ENCODE measurements at places on chromosomes 16 and 17.

- DNase-seq: peak; percentile 28
Measured at GRCh38 chr17:39547713-39548478, 59.8 kb downstream of the NEUROD2 start.

GRCh38 chr17:70552230-70552981 lies 383.1 kb downstream of the KCNJ2 start:
- peak; percentile 20 for DNase-seq

DNA sequence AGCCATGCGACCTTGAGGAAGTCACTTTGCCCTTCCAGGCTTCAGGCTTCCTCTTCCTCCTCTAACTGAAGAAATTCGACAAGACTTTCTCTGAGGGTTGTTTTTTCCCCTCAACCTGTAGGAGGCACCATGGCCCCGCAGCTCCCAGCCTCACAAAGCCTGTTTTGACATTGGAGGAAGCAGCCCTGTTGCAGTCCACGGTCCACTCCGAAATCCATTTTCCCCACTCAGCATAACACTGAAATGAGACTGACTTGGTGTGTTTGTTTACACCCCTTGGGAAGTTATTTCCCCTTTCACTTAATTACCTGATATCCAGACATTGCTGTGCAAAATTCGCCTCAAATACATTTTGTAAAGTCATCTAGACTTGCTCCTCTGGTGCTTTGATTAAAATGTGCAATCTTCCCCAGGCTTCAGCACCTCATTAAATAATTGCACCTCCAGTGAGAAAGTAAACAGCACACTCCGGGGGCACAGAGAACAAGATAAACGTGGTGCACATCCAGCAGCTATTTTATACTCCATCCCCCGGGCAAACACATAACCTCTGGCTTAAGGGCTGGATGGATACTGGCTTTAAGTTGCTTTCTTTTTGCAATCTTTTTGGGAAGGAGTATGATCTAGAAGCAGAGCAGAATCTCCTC lies 41.4 kb upstream of the PIRT start:
- no peak for DNase-seq

DNA sequence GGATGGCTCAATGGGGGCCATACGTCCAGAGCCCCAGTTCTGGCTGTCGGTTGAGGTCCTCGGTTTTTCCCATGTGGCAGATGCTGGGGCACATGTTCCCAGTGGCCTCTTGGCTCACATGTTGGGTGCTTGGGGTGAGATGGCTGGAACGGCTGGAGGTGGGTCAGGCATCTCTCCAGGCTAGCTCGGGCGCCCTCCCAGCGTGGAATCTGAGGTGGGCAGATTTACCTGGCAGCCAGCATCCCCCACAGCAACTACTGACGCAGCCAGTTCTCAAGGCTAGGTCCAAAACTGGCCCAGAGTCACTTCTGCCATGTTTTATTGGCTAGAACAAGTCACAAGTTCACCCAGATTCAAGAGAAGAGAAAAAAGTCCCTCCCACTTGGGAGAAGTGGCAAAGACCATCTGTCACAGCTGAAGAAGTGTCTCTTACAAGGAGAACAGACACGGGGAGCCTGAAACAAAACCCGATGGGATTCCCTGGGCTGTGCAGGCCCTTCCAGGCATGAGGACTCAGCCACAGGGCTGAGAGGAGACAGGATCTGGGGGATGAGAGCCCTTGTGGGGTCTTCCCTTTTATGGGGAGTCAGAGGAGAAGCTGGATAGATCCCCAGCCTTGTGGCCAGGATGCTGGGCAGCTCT lies 15.2 kb downstream of the ACE start:
- DNase-seq: no peak

DNA sequence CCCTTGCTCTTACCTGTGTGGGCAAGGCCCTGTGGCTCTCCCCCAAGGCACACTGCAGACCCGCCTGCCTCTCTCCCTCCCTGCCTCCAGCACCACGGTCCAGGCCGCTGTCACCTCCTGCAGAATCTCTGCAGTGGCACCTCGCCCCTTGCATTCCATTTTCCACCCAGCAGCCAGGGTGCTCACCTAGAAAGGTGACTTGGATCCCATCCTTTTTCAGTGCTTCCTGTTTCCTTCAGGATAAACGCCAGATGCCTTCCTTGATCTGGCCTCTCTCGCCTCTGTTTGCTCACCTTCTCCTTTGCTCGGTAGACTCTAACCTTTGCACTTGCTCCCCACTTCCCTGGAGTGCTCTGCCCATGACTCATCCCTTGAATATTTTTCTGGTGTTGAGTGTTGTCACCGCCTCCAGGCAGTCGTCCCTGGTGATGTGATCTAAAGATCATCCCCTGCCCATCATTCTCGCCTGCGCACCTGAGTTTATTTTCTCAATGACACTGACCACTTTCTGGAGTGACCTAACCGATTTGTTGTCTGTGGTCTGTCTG lies 79.2 kb upstream of the LGALS9 start:
- DNase-seq: no peak

DNA sequence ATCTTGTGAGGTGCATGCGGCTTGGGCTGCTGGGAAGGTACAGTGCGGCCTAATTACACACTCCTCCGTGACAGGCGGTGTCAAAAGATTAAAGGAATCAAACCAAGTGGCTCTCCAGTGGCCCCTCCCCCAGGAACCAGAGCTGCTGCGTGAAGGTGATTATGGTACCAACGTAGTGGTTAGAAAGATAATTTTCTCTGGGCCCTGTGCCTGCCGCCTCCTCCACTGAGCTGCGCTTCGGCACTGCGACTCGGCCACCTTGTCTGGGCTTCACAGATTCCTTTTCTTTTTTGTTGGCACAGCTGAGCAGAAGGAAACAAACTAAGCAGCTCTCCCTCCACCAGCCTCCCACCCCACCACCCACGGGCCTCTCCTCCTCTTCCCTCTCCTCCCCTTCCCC lies 113.2 kb upstream of the SDK2 start:
- no peak for DNase-seq

GRCh38 chr17:3998436-3998835 lies 34.2 kb upstream of the ATP2A3 start:
- no peak for DNase-seq

DNA sequence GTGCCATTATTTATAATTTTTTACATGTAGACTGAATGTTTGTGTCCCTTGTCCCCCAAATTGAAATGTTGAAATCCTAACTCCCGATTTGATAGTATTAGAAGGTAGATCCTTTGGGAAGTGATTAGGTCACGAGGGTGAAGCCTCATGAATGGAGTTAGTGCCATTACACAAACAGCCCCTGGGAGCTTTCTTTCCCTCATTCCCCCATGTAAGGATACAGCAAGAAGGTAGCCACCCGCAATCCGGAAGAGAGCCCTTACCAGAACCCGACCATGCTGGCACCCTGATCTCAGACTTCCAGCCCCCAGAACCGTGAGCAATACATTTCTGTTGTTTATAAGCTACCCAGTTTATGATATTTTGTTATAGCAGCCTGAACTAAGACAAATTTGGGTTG lies 143.2 kb downstream of the NPIPB5 start:
- no peak for DNase-seq

DNA sequence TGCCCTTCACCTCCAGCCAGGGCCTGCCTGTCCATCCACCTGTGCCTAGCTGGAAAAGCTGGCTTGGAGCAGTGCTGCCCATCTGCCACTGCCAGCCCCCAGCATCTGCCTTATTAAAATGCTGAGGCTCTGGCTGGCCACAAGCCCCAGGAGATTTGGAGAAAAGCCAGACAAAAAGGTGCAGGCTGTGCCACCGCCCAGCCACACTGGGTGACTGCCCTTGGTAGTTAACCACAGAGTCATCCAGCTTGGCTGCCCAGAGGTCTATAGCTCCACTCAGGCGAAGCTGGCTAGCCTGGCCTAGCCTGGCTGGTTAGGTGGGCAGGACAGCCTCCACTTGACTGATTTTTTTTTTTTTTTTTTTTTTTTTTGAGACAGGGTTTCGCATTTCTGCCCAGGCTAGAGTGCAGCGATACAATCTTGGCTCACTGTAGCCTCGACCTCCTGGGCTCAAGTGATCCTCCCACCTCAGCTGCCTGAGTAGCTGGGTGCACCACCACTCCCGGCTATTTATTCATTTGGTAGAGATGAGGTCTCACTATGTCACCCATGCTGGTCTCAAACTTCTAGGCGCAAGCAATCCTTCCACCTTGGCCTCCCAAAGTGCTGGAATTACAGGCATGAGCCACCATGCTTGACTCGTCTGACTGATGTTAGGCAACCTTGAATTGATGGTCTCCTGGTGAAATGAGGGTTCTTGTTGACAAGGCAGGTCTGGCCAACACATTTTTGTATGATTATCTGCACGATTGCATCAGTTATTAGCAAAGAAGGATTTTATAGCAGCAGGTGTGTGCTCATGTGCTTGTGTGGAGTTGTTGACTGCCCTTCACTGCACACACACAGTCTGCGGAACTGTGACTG lies 103.8 kb downstream of the RAB11FIP4 start:
- DNase-seq: no peak

DNA sequence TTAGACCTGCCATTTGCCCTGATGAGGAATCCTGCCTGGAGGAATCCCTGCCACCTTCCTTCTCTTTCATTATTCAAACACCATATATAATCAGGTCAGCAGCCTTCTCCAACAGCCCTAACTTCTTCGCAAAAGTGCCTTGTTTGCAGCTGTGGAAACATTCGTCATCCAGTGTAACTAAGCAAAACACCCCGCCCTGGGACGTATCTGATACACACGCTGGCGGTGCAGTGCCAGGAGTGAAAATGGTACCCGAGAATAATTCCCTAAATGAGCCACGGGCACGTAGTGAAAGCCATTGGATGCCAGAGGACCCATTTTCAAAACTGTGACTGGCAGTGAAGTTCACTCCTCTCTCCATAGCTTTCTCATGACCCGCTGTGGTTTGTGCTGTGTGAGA lies 73.7 kb downstream of the IRX3 start:
- no peak for DNase-seq

- peak; percentile 63 for DNase-seq
Measured at GRCh38 chr16:2715519-2715918, 4.5 kb downstream of the PRSS27 start.

DNA sequence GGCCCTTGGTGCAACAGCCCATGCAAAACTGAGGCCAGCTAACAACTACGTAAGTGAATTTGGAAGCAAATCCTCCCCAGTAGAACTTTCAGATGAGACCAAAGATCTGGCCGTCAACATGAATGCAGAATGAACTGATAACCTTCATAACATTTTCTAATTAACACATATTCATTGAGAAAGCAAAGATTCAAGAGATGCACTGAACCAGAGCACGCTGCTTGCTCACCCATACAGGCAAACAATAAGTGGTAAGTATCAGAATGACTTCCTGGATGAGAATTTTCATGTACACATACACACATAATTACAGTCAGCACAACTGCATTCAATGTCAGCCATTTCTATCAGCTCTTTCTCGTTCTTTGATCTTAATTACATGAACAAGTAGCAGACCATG lies 30.6 kb downstream of the XYLT1 start:
- no peak for DNase-seq

GRCh38 chr17:72600934-72601333 lies 480.1 kb downstream of the SOX9 start:
- DNase-seq: no peak

DNA sequence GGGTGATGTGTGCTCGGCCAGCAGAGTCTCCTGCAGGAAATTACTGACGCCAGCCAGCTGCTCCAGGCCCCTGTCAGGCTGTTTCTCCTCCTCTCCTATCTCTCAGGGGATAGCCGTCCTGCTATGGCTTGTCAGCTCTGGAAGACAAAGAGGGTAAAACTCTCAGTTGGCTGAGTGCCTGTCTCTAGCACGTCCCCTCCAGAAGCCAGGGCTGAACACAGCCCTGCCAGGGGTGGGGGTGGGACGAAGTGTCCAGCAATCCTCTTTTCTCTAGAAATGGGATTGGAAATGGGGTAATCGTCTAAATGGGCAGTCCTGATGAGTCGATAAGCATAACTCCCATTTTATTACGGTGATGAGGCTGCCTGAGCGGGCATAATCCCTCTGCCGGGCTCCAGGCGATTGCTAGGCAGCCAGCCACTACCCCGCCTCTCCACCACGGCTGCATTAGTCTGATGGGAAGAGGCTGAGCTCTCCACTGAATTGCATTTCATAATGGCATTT lies 89.1 kb upstream of the GNAO1 start:
- no peak for DNase-seq

- DNase-seq: no peak
Measured at GRCh38 chr17:17073030-17073564, 30.8 kb downstream of the MPRIP start.

DNA sequence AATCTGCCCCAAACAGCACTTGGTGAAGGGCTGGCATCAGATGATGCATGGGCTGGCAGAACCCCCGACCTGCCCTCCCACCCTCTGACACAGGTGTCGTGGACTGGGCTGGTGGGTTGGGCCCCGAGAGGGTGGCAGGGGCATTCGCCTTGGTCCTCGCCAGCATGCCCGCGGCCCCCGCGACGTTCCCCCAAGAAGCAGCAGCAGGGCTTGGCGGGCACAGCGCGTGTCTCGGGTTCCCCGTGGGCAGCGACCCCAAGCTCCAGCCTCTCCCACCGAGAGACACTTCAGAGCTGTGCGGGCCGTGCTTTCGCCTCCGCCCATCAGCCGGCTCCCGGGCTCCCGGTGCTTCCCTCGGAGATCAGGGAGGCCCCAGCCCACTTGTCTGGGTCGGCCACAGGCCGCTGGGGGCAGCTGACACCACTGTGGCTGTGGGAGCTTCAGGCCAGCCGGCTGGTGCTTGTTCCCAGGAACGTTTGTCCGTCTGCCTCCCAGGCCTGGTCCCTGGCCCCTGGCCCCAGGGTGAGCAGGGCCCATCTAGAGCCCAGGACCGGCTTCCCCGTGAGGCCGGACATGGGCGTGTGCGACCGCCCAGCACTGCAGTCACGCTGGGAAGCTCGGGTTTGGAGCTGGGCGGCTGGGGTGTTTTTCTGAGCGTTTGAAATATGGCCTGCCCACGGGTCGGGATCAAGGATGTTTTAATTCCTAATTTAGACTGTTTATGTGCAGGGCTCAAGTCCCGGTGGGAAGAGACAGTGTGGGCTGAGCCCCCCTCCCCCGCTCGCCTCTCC lies 16.6 kb downstream of the CACNA1H start:
- no peak for DNase-seq

- no peak for DNase-seq
Measured at GRCh38 chr17:13550291-13550690, 51.4 kb downstream of the HS3ST3A1 start.

GRCh38 chr17:8372422-8372821 lies 4.1 kb downstream of the KRABD2 start:
- no peak for DNase-seq

DNA sequence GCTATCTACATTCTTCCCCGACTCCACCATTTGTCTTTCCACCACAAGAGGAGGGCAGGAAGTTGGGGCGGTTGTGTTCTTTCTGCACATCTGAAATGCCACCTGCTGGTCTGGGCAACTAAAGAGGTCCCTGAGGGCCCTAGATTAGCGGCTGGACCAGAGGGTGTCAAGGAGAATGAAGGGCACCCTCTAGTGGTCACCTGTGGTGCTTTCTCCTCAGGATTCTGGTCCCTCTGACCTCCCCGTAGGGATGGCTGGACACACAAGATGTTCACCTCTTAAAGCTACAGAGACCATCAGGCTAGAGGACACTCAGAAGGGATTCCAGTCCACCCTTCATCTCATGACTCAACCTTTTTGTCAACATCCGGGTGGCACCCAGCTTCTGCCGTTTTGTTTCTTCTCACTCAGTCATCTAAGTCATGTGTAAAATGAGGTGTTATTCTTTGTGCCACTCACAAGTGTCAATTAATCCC lies 2.9 kb upstream of the SCIMP start:
- no peak for DNase-seq
